Stimulated activated CD8-positive, alpha-beta memory T cell treated with anti-CD3 and anti-CD28 coated beads, Interleukin-15, amount 100 ng/mL, for 1 hour (primary cell): ENCODE measurements at places on chromosomes 2 and 18.

DNA sequence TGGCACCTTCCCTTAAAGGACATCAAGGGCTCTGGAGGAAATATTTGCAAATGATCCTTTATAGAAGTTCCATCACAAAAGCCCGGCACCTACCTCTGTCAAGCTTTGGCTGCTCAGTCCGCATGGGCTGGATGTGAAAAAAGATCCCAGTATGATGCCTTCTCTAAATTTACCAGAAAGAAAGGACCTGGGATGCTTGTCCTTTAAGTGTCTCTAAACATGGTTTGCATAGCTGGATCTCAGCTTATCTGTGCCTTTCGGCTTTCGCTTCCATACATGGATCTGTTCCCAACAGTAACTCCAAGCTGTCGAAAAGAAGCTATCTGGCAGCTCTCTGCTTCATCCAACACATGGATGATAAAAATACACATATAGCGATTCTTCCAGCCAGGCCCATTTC lies 60.4 kb upstream of the SLC8A1 start:
- DNase-seq, result no peak

DNA sequence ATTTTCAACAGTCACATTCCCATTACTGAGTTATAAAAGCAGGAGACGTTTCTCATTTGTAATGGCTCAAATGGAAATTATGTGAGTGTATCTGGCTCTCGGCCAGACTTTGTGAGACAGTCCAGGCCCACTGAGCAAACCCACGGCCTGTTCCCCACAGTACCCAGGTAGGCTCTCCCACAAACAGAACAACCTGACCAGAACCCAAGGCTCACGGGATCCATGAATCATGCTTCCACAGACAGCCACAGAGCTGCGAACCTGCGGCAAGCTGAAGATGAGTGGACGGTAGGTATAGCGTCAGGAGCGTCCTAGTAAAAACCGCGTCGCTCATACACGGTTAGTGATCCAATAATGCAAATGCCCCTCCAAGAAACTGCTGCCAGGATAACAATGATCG lies 34.2 kb downstream of the NDUFA10 start:
- DNase-seq, result no peak

DNA sequence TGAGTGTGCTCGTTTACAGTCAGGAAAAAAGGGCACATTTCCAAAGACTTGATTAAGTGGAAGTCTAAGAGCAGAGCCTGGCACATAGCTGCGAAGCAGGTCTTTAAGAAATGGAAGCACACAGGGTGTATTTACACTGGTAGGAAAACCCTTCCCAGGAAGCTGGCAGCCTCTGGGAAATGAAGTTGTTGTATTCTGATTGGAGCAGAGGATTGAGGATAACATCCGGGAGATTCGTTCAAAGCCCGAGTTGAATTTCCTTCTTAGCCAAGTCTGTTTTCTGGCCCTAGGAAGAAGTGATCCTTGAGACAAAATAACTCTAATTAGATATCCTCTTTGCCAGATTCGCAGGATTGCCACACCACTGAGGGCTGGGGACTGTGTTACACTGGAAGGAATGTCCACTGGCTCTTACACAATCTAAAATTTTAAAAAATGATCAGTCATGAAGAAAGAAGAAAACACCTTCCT lies 75.9 kb downstream of the ITGB1BP1 start:
- no peak for DNase-seq

DNA sequence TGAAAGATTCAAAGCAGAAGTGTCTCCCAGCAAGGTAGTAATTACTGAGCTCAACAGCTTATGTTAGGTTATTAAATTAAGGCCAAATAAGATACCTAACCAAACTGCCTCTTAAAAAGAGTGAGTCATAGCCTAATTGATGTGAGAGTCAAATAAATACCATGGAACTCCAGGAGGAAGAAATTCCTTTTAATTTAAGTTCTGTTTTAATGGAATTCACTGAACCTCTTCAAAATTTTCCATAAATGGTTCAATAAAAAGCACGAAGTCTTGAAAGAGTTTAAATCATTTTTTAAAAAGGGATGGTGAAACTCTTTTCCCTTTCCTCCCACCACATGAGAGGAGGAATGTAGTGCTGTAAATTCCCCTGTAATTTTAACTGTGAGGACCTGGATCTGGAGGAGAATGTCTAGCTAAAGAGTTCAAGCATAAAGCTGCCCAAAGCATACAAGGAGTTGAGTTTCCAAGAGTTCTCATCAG lies 180.8 kb upstream of the MMADHC start:
- no peak for DNase-seq

- DNase-seq, result no peak
Measured at GRCh38 chr2:16181062-16181740, 240.9 kb downstream of the MYCN start.

DNA sequence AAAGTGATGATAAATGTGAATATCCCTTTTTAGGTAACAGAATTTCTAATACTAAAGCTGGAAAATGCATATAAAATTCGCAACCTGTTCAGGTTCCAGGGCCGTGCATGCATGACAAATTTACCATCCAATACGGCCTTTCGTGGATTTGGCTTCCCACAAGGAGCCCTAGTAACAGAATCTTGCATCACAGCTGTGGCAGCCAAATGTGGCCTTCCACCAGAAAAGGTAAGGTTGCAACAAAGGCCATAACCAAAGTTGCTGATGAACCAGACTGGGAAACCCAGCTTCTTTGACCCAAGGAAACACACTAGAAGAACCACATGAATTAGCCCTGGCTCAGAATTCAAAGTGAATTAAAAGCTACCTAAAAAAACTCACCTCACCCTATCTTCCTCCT lies 49.6 kb upstream of the BZW1 start:
- DNase-seq, result no peak

DNA sequence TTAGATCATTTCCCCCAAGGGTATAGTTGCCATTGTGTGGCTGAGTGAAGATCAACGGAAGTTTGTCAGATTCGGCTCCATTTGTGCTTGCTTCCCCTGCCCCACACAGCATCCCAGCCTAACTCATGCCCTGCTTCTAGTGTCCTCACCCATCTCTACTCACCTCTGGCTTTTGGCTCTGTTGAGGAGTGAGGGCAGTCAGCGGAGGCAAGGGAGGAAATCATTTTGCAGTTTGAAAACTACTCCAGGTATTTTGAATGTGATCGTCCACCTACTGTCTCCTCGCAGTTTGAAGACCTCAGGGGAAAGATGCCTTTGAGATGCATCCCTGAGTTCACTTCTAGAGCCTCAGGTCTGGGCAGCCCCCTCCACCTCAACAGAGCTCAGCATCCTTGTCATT lies 116.3 kb downstream of the FEZ2 start:
- no peak for DNase-seq

DNA sequence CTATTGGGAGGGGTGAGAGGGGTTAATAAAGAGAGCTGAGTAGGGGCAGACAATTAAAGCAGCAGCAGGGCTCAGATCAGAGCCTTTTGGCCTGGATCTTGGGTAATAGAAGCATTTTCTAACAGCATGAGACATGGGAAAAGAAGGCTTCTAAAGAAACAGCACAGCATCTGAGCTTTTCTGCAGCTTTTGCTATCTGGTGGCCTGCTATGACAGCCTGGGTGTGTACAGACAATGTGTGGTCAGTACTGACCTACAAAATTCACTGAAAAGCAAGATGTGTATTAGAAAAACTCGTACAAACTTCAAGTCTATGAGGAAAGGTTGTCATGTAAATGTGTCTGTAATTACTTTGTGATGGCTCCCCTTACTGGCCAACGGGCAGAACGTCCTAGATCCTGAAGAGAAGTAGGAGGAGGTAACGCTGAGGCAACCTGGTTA lies 95.6 kb downstream of the GALNT3 start:
- DNase-seq, result no peak

DNA sequence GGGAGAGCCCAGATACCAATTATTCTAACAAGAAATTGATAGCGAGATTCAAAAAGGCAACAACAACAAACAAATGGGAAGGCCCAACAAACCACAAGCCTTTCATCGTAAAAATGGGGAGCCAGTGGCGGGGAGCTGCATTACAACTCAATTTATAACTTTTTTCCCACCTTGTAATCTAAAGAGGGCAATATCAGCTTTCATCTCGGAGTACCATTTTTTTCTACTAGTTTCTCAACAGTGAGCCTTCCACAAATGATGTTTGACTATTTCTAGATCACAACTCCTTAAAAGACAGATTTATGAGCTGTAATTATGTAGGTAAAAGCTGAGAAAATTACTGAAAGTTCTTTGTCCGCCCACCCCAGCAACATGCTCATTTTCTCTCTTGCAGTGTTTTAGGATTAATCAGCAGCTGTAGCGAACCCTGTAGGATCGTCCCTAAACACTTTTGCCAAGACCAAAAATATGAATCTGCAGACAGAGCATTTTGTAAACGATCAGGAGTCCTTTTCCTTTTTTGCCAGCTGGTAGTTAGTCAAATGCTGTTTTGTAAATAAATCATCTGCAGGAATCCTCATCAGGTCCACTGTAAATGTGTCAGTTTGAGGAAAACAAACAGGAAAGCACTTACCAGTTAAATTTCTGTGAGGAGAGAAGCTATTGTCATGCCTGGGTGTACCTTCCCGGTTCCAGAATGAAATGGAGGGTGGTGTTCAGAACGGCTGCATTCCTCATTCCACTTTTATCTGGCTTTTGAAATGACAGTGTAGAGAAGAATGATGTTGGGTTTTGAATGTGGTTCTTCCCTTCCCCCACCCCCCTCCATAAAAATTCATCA lies 53.2 kb downstream of the EEF1B2 start:
- DNase-seq, result no peak

- no peak for DNase-seq
Measured at GRCh38 chr2:43085929-43086328, 140.5 kb downstream of the ZFP36L2 start.

- no peak for DNase-seq
Measured at GRCh38 chr2:233926806-233927205, 9.6 kb downstream of the TRPM8 start.

DNA sequence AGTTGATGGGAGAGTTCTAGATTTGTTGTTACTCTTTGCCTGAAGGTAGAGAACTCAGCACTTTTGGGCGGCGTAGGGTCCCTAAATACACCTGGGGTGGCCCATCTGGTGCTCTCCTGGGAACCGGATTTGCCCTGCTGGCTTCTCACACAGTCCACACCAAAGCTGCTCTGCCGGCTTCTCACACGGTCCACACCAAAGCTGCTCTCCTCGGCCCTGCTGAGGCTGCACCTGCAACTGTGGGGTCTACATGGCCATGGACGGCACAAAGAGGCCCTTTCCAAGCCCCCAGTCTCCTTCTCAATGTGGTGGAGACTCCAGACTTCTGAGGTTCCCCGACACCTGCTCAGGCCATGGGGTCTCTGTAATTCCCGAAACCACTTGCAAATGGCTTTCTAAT lies 124.8 kb upstream of the GPC1 start:
- DNase-seq, result no peak

- no peak for DNase-seq
Measured at GRCh38 chr2:147173798-147174197, 671.0 kb upstream of the ACVR2A start.

DNA sequence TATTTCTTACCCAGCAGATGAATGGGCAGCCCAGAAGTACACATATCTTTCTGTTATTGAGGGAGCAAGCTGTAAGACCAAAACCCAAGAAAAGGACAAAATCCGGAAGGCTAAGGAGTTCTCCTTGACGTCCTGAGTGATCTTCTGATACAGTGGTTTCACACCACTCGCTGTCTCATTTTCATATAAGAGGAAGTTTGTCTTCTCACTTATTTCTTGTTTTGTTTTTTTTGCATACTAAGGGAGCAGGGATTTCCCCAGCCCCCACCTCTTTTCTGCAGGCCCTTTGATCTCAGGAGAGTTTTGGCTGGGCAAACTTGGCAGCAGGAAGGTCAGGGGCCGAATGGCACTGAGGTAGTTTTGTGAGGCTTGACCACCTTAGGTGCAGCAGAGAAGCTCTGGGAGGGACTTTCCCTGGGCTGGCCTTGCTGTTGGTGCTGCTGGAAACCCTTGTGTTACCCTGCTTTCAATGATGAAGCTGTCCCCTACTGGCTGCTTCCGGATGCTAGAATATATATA lies 13.3 kb downstream of the CHRNA1 start:
- no peak for DNase-seq

DNA sequence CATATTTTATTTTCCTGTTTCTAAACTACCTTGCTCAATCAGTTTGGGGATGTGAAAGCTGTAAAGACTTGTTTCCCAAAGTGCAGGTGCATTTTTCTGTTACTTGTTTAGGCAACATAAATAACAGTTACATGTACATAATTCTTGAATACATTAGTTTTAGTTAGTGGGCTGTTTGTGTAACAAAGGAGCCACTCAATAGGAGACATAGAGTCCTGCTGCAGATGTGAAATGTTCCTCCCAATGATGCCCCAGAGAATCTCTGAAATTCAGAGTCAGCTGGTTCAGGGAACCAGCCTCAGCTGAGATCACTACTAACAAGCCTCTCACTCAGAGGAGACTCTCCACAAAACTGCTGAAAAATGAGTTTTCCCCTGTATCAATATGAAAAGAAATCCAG lies 91.5 kb upstream of the TWSG1 start:
- DNase-seq, result no peak

DNA sequence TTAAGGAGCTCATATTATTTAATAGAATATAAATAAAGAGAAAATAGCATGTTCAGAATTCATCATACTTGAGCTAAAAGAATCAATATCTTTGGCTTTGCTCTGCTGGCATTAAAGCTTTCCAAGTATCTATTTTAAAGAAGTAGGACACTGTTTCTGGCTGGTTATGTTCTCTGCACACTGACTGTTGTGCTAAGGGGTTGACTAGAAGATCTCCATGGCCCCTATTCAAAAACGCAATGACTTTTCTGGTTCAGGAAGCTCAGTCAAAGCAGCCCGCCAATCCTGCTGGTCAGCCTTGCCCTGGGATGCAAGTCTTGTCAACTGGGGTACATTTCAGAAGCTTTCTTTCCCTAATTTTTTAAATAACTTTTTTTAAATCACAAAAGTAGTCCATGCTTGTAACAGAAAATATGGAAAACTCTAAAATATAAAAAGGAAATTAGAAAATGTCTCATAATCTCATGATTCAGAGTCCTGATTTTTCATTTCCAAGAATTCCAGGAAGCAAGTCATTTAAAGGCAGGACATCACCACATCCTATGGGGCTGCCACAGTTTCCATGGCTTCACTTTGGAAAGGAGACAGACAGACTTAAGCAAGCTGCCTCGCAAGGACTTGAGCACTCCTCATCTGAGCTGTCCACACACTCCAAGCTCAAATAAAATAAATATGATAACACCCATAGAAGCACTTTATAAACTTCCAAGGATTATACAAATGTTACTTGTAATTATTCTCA lies 195.1 kb downstream of the TXNL1 start:
- no peak for DNase-seq

DNA sequence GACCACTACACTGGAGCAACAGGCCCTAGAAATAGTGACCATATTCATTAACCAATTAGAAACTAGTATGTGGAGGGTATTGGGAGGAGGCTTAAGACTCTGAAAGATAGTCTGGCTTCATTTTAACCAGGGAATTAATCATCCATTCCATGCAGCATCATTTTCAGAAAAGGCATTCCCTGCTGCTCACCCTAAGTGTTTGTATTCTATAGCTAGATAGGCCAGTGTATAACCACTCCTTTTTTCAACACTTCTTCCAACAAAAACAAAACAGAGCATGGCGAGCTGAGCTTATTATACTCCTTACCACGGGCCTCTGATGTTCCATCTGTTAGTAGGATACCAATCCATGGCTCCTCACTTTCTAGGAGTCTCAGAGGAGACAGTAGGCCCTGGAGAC lies 112.0 kb upstream of the PKDCC start:
- no peak for DNase-seq

- no peak for DNase-seq
Measured at GRCh38 chr2:171807119-171807518, 86.9 kb downstream of the SLC25A12 start.

- no peak for DNase-seq
Measured at GRCh38 chr18:76382275-76382674, 112.8 kb downstream of the ZNF516 start.

- no peak for DNase-seq
Measured at GRCh38 chr2:221178139-221178538, 394.0 kb downstream of the EPHA4 start.
